ENCODE measurements at places on chromosomes 6 and 20.

DNA sequence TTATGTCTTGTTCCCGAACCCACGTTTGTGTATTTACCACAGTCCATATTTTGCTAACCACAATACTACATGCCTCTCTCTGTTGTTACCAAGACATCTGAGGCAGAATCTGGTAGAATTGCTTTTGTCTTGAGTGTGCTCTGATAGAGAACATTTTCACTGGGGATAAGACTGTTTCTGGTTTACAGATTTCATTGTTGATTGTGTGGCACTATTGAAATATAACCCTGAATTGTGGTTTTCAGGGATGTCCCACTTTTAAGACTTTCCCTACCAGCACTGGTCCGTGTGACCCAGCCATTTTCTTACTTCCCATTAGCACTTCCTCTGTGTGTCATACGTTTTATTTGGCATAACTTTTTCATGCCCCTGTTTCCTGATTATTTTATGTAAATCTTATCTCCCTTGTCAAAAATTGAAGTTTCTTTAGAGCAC is 12.2 kb downstream of the NCOA7 start:
- no peak for DNase-seq

DNA sequence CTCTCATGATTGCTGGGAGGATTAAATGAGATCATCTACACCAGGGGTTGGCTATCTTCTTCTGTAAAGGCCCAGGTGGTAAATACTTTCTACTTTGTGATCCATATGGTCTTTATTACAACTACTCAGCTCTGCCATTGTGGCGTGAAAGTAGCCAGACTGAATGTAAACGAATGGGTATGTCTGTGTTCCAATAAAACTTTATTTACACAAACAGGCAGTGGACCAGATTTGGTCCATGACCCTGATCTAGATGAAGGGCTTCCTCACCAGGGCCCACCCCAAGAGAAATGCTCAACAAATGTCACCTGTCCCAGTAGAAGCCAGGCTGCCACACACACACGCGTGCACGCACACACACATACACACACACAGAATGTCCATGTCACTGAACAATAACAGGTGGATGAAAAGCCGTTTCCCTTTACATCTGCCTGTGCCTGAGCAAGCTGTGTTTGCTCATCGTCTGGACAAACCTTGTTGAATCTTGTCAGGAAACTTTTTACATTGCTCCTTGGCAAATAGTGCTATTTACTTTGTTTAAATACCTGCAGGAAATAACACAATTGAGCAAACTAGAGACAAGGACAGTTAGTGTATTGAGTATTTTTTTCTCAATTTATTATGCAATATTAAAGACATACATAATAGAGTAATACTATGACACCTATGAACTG is 114.3 kb downstream of the EYA2 start:
- DNase-seq = no peak

DNA sequence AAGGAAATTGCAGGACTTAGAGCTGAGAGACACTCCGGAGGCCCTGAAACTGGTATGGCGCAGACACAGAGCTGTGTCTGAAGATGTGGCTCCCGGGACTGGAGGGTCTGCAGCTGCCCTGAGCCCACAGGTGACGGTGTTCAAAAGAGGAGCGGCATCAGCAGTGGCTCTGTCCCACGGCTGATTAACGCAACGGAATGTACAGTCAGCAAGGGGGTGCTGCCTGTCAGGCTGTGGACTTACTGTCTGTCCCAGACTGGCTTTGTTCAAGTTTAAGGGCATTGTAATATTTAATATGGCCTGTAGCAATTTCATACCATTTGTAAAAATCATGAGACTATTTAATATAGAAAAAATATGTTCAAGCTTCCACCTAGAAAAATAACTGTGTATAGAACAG is 228.0 kb upstream of the TAB2 start:
- no peak for DNase-seq

DNA sequence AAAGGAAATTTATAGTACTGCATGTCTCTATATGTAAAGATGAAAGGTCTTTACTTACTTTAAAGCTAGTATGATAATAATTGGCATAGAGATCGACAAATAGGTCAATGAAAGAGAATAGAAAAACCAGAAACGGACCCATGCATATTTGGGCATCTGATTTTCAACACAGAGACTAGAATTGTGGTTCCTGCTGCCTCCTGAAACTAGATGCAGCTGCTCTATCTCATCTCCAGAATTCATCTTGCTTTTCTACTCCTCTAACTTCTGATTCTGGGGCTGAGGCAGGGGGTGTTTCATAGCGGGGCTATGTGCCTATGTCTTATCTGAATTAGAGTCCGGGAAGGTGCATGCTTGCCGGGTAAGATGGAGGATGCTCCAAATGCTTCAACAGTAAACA is 105.9 kb downstream of the ADTRP start:
- no peak for DNase-seq

- no peak for DNase-seq
These were observed at the start of gene TRIM31 for GRCh38 chr6:30113003-30113759. TRIM31 (minus strand) TSS chr6:30113090; CDS start chr6:30112805, 285 bp downstream.

DNA sequence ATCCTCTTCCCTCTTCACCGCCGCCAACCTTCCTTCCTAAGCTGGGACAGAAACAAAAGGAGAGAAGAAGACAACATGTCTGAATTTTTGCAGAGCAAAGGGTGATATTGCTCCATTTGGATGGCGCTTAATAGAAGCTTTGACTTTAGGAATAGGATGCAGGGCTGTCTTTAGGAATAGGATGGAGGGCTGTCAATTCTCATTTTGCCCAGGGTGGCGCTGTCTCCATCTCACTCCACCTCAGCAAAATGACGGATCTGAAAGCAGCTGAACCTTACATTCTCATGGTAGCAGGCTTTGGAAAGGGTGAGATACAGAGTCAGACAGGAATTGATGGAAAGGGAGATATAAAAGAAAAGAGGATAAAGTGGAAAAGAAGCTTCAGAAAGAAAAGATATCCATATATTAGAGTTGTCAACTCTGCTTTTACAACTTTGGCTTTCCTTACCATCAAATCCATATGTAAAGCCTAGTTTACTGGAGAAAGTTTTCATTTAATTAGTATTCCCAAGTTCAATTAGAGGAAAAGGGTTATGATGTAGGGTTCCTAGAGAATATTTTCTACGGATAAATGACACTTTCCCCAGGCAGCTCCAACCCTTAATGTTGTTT is 2.4 kb downstream of the MTCL3 start:
- no peak for DNase-seq
